ENCODE measurements at places on chromosomes 13 and 19. TPM values are rescaled to one million over a fixed set of nuclear protein-coding genes. Genes with fewer than 3 reads are reported as not detected.
A peak's percentile ranks its signal among the peaks of the same experiment; 100 is the strongest.

The ZNF837 gene
- 1.9 TPM for total RNA-seq

The OSCAR gene
- total RNA-seq: 0.17 TPM

DNA sequence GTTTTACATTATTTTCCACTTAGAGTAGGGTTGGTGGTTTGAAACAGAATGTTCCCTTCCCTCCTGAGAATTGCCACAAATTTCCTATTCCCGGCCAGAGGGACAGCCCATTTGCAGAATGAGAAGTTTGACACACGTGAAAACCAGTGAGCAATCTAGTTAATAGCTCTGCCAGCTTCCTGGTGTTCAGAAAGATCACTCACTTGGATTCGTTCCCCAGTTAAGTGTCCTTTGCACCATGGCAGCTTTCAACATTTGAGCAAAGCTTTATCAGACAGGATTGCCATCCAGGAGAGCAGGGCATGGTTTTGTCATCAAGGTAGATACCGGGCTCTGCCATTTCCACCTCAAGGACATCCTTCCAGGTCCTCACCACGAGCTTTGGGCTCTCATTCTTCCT is 28.2 kb downstream of the RASL11A start:
- no peak for DNase-seq

GRCh38 chr13:28147495-28147894 is 9.2 kb downstream of the PAN3 start:
- peak; percentile 23 for DNase-seq

- no peak for DNase-seq
These were observed 14.5 kb upstream of the CEACAM1 start for GRCh38 chr19:42542791-42543190.

DNA sequence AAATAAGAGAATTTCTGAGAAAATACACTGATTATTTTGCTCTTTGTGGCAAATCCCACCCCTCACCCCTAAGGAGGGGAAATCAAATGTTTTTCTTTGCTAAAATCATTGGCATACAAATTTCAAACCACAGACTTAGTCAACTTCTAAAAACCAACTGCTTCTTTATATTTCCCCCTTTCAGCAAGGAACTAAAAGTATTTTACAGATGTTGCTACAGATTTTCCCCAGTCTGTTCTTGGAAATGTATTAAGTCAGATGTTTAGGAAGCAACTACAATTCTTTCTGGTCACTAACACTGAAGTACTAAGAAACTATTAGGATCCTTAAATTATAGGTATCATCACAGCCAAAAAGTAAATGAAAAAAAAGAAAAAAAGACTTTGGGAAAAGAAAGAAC is 6.9 kb downstream of the MTMR6 start:
- DNase-seq: no peak

DNA sequence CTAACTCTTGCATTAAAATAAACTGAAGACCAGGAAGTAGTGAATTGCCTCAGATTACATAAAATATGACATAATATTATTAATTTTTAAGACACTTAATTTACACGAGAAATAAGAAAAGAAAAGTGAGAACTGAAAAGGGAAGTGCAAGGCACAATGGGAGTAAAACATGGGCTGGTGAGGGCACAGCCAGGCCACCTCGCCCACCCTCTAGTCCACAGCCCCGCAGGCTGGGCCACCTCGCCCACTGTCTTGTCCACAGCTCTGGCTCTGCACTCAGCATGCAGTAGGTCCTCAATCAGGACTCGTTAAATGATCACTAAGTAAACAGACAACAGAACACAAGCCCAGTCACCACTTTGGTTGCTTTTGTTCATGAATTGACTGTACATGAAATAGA is 67.8 kb upstream of the ARHGEF7 start:
- no peak for DNase-seq

DNA sequence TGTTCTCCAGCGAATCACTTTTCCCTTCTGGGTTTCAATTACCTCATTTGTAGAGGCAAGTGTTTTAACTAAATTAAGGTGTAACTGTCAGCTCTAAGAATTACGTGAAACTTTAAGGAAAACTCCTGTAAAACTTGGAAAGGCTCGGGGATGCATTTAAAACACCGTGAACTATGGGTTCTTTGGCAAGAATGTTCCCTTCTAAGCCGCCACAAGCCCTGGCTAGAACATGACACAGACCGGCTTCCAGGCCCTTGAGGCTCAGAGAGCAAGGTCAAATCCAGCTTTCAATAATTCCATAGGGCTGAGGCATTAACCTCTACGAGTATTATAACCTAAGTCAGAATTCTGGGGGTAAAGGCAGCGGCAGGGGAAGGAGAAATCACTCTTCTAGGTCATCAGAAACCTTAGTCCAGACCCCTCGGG is 685 bp downstream of the VWA8 start:
- DNase-seq: no peak
